Activated gamma-delta T cell treated with Interleukin-2 at 50 U/mL for 16 hours (primary cell): ENCODE measurements at places on chromosomes 13 and 19.

DNA sequence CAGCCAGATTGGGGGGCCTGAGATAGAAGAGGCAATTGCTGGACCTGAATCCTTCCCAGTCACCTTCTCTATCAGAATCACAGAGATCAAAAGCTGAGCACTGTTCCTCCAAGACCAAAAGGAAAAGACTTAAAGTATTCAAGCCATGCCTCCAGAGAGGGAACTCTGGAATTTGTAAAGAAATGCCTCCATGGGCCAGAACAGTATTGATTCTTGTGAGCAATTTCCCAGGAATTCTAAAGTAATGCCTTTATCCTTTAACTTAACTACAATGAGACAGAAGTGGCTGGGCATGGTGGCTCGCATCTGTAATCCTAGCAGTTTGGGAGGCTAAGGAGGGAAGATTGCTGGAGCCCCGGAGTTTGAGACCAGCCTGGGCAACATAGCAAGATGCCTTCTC lies 148.8 kb downstream of the FLT1 start:
- no peak for DNase-seq

DNA sequence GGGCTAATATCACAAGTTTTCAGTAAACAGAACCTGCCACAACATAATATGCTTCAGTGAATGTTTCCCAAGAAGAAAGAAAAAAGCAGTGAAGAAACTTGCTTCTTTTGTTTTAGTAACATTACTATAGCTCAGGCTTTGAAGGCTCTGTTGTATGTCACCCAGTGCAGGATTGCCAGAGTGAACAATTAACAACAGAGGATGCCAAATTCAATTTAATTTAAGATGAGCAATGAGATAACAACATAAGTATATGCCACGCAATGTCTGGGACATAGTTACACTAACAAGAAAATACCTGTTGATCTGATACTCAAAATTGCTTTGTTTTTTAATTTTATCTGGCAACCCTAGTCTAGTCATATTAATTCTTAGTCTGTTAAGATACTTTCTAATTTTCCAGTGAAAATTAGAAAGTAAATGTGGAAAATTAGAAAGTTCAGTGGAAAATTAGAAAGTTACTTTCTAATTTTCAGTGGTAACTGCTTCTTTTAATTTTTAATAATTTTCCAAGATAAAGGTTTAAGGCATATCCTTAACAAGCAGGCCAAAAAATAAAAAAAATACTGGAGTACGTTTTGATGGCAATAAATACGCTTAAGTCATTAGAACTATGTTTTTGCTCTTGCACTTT lies 336.3 kb downstream of the SLITRK6 start:
- no peak for DNase-seq

DNA sequence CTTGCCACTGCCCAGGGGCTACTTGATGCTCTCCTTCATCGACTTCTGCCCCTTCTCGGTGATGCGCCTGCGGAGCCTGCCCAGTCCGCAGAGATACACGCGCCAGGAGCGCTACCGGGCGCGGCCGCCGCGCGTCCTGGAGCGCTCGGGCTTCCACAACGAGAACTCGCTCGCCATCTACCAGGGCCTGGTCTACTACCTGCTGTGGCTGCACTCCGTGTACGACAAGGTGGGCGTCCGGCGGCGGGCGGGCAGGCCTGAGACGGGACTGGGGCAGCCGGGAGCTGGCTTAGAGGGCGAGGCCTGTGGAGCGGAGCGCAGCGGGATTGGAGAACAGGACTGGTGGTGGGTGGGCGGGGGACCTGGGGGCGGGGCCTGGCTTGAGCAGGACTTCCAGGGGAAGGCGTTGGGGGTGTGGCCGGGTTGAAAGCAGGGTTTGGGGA lies 12.7 kb upstream of the PSMD8 start:
- DNase-seq, result peak; percentile 46

- no peak for DNase-seq
These were observed 63.9 kb upstream of the ATXN8OS start for GRCh38 chr13:70043685-70044084.

DNA sequence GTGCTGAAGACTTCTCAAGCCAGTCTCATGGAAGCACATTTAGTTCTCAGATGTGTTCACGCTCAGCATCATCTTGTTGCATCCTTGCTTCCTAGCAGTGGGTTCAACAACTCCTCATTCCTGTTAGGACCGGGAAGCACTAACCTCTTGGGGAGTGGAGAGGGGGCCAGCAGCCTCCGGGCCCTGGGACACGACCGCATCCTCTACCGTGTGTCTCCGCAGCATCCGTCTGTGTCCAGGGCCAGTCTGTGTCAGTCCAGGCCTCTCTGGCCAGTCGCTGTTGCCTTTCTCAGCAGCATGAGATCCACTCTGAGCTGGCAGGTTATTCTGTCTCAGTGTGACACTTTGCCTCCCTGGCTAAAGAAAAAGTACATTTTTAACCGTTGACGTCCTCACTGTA lies 17.0 kb downstream of the PDCD5 start:
- DNase-seq, result no peak

DNA sequence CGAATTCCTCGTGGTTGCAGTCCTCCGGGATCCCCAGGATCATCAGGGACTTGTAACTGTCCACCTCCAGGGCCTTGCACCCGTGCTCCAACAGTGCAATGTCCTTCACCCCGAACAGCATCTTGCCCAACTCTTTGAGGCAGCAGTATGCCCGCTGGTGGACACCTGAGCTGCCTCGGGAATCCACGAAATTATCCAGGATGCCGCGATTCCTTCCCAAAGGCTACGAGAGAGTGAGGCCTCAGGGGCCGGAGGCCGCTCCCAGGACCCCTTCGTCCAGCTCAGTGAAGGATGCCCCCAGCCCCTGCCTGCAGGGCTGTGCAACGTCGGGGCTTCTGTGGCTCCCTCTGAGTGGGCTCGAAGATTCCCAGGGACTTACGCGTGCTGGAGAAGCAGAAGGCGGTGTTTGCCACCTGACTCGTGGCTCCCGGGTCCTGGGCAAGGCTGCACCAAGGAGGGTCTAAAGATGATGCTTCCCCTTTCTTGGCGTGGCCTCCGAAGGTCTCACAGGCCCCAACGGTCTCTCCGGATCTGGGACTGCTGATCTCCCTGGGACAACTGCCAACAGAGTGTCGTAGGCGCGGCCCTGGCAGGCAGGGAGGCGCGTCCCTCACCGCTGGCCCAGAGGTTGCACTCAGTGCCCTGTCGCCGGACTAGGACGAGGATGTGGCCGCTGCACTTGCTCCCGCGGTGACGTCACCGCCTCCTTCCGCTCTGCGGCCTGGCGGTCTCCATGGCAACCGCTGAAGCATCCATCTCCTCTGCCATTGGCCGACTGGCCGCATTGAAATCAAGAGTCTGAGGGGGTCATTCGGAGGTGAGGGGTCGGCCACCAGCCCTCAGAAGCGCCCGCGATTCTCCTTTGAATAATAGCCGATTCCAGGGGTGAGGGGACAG lies at the start of gene PNMA8C:
Gene PNMA8C (minus strand): TSS at position 698 of the 897 bp plus-strand sequence. CDS start 577 bp downstream, at position 121.
- DNase-seq, result peak; percentile 42

DNA sequence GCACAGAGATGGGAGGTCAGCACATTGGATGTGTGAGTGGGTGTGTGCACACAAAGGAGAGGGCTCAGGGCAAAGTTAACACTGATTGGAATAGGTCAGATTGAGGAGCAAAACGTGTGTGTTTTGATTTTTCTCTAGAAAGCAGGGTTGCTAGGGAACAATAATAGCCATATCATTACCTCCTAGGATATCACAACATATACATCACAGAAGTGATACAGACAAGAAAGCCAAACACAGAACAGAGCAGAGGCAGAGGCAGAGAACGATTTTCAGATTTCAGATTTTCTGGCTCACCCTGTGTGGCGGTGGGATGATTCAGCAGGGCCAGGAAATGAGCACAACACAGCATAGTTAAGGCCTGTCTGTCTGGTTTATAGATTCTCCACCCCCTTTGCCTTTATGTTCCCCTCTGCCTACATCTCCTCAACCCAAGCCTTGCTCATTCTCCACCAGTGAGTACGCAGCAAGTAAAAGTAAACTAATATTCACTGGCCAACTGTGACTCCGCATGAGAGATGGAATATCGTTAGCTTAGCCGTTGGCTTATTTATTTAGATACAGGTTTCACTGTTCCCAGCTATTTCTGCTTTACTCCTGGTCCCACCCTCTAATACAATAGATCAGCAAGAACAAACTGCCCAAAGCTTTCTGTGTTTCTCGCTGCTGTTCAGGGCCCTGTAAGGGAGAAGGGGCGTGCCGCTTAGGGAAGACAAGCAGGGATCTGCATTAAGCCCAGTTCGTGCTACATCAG lies 182.7 kb upstream of the TSC22D1 start:
- DNase-seq, result no peak

DNA sequence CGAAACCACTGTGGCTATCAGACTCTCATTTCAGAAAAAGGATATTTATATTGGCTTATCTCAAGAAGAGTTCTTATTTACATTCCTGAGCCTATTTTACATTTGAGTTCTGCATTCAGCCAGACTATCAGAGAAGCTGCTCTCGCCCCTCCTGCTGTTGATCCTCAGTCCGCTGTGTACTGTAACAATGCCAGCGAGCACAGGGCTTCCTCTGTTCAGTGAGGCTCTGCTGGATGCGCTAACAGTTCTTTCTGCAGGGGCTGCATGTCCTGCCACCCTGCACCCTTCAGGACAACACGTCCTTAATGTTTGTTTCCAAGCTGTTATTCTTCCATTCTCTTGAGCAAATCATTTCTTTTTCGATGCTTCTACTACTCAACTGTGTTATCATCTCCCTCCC lies 463.7 kb upstream of the SGCG start:
- no peak for DNase-seq

DNA sequence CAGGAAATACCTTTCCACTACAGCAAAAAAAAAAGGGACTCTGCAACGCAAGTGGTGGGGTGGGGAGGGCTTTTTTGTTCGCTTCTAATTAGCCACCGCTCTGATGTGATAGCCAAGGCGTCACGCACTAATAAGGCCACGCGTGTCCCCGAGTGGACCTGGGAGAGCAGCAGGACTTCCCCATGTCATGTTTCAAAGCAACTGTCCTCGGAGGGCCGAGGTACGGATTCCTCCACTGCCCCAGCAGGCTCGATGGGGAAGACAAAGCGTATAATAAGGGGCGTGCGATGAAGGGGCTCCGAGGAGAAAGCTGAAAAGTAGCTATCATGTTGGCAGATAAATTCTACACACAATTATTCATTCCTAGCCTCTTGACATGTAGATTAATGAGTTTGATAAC lies 179.7 kb upstream of the ZNF507 start:
- no peak for DNase-seq

DNA sequence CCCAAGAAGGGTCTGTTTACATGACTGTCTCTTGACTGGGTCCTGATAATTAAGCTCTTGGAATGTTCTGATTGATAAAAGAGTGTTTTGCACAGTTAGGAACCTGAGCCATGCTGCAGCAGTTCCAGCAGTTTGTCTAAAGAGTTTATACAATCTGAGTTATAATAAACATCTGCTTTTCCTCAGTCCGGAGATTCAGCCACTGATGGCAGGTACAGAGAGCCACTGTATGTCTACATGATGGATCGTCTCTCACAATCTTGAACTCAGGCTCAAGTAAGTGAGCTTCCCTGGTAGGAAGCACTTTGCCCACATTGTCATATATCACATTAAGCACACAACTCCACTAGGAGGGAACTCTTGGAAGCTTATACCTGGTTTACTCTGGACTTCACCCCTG lies 84.3 kb downstream of the UGGT2 start:
- no peak for DNase-seq

GRCh38 chr19:34678085-34678412 lies 571 bp downstream of the ZNF302 start:
- no peak for DNase-seq

GRCh38 chr13:33205804-33206221 lies 79.7 kb downstream of the STARD13 start:
- DNase-seq, result no peak

DNA sequence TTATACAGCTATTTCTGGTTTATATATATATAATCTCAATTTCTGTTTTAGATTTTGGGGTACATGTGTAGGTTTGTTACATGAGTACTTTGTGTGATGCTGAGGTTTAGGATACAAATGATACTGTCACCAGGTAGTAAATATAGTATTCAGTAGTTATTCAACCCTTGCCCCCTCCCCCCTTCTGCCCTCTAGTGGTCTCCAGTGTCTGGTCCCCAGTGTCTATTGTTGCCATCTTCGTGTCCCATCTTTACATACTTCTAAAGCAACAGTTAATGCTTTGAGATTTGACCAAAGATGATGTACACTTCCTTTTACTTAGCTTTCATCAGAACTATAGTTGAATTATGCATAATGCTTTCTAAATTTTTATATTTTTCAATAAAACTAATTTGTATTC lies 1623.4 kb upstream of the PRR20A start:
- DNase-seq, result no peak

DNA sequence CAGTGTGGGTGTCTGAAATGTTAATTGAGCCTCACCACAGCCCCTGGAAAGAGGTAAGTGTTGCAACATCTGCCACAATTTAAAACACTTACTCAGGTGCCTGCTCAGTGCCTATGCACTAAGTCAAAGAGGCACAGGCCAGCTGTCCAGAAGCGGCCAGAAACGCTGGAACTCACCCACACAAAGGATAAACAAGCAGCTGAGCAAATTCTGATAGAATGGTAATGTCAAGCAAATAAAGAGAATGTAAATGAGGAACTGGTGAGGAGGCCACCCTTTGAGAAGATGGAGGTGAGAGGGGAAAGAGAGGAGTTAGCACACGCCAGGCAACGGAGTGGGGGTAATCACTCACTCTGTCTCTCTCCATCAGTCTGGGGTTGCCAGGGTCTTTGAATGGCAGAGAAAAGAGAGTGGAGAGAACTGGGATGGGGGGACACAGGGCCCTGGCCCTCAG lies 67.7 kb upstream of the SERP2 start:
- DNase-seq, result no peak

- DNase-seq, result no peak
These were observed 24.3 kb upstream of the SPACA7 start for GRCh38 chr13:112351825-112352224.

DNA sequence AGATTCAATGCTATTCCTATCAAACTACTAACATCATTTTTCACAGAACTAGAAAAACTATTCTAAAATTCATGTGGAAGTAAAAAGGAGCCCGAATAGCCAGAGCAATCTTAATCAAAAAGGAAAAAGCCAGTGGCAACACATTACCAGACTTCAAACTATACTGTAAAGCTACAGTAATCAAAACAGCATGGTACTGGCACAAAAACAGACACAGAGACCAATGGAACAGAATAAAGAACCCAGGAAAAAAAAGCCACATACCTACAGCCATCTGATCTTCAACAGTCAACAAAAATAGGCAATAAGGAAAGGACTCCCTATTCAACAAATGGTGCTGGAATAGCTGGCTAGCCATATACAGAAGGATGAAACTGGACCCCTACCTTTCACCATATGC lies 10.4 kb upstream of the SOHLH2 start:
- no peak for DNase-seq

- no peak for DNase-seq
These were observed 179.4 kb upstream of the TMTC4 start for GRCh38 chr13:100854006-100854405.
